ENCODE measurements at places on chromosomes 3 and 15. TPM values are rescaled to one million over a fixed set of nuclear protein-coding genes. Genes with fewer than 3 reads are reported as not detected.

- no peak for DNase-seq
Observed at GRCh38 chr3:61132062-61132461, 119.2 kb downstream of the FHIT start.

- no peak for DNase-seq
Observed at GRCh38 chr15:22942877-22943276, 37.3 kb downstream of the CYFIP1 start.

The SERINC4 gene
- not detected for total RNA-seq

The RAD51 gene
- 10.5 TPM for total RNA-seq

DNA sequence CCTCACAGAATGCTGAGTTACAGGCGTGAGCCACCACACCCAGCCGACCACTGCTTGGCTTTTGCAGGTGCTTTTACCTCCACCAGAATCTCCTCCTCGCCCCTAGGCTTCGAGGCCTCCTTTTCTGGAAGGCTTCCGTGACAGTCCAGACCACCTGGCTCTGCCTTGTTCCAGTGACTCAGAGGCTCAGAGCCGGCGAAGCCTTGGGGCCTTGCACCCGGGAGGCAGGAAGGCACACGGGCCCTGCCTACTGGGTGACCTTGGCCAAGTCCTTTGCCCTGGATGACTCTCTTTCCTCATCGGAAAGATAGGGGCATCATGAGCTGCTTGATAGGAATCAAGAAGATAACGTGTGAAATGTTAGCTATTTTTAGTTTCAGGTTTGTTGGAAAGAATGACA lies 31.3 kb upstream of the FURIN start:
- DNase-seq: no peak

DNA sequence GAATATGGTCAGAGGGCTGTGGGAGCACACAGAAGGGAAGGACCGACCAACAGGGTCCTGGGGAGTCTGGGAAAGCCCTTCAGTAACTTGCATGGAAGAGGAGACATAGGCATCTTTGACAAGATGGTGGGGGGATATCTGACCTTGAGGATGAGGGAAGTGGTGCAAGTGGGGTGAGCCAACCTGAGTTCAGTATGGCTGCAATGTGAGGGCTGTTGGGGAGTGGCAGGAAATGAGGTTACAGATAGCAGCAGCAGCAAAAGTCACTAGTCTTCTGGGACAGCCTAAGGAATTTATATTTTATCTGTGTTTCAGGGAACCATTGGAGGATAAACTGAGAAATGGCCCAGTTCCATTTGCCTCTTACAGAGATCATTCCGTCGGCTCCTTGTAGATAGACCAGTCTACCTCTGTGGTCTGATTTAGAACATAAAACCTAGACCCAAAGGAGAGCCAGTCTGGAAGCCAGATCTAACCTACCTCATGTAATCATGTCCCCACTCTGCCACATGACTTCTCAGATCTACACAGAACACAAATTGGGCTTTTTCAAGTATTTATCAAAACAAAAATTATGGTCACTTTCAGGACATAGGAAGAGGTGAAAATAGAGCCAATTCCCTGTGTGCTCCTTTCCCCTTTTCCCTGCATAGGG lies 75.6 kb downstream of the ST6GAL1 start:
- no peak for DNase-seq

DNA sequence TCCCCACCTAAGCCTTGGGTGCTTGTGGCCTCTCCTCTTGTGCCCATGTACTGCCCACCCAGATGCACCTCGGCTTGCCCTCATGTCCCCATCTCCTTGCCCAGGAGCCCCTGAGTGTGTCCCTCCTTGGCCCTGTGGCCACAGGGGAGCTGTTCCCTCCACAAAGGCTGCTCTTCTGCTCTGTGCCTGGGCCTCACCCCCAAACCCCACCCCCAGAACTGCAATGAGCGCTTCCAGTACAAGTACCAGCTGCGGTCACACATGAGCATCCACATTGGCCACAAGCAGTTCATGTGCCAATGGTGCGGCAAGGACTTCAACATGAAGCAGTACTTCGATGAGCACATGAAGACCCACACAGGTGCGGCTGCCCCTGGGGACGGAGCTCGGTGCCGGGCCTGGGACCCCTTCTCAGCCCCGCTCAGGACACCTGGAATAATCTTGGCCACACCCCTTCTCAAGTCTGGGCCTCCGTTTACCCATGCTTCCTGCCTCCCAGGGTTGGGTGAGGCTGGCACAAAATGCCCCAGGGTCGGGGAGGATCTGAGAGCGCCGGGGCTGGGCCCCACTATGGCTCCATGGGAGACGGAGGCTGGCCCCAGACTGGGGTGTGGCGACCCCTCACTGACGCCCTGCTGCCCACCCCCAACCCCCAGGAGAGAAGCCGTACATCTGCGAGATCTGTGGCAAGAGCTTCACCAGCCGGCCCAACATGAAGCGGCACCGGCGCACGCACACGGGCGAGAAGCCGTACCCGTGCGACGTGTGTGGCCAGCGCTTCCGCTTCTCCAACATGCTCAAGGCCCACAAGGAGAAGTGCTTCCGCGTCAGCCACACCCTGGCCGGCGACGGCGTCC lies 10.3 kb downstream of the ZBTB47 start:
- no peak for DNase-seq

The GRK7 gene
- not detected for total RNA-seq

The LEKR1 gene
- 1.6 TPM for total RNA-seq

DNA sequence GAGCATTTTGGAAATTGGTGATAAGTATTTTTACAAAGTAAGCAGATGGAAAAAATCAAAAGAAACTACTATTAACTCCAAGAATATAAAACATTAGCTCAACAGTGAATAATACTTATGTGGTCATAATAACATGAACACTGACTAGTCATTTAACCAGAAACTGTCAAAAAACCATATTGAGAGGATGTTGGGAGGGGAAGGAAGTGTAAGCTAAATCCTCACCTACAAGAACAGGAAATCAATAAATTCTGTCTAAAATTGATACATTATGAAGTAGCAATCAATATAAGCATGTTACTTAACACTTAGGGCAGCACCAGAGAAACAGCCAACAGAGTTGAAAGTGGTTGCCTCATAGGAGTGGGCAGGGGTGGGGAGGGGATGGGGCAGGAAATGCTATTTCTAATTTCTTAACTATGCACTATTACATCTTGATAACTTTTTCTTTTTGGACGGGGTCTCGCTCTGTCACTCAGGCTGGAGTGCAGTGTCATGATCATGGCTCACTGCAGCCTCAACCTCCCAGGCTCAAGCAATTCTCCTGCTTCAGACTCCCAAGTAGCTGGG lies 41.7 kb downstream of the CCR3 start:
- no peak for DNase-seq

DNA sequence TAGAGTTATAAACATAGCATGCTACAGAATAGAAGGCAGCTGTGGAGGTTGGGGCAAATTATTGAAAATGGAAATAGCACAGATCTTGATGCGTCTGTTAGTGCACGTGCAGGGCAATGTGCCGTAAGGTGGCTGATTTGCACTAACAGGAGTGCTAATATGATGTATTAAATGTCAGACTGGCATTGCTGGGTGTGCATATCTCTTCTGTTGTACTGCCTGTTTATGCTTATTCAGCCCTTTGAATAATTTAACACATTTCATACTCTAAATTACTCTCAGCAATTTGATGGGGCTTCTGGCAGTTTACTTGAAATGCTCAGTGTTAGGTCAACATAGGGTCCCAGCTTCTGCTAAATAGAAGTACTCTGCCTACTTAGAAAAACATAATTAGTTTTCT lies 395.6 kb downstream of the MCTP2 start:
- no peak for DNase-seq

DNA sequence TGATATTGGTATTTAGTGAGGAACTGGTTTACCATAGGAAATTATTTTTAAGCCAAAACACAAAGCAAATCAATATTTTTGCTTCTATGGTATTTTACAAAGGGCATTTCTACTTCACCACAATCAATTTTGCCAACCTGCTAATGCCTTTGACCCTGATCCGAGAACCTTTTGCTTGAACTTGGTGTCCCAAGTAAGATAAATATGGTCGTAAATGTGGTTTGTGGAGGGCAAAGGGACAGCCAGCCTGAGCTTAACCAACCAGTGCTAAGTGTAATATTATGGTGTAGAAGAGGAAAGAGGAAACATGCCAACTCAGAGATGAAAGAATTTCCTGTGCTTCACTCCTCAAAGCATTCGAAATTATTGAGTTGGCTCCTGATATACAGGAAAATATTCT lies 148.4 kb downstream of the C3orf38 start:
- no peak for DNase-seq

GRCh38 chr15:75895731-75896130 lies 7.9 kb upstream of the FBXO22 start:
- no peak for DNase-seq

The GCNT3 gene
- total RNA-seq: 1.6 TPM

- peak; percentile 90 for DNase-seq
Observed at GRCh38 chr3:27521179-27521871, 37.1 kb upstream of the SLC4A7 start.

GRCh38 chr15:74750751-74751150 lies 2.1 kb downstream of the CYP1A2 start:
- DNase-seq: no peak

The LRRC49 gene
- 6.5 TPM for total RNA-seq

DNA sequence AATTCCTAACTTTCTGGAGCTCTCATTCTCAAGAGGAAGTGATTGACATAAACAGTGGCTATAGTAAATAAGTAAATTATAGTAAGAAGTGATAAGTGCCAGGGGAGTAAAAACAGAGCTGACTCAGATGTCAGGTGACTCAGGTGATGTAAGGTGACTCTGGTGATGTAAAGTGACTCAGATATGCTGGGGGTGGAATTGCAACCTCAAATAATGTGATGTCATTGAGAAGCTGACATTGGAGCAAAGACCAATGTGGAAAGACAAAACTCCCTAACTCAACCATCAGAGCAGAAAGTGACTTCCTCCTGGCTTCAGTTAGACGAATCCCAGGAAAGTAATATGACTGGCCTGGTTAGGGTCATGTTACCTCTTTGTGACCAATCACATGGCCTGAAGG lies 144.2 kb upstream of the SNTN start:
- peak; percentile 43 for DNase-seq

GRCh38 chr3:36846406-36846805 lies 82.1 kb upstream of the DCLK3 start:
- DNase-seq: no peak

- no peak for DNase-seq
Observed at GRCh38 chr3:172031996-172032395, 7.4 kb upstream of the FNDC3B start.

GRCh38 chr3:130374033-130374432 lies 28.6 kb downstream of the COL6A5 start:
- no peak for DNase-seq

DNA sequence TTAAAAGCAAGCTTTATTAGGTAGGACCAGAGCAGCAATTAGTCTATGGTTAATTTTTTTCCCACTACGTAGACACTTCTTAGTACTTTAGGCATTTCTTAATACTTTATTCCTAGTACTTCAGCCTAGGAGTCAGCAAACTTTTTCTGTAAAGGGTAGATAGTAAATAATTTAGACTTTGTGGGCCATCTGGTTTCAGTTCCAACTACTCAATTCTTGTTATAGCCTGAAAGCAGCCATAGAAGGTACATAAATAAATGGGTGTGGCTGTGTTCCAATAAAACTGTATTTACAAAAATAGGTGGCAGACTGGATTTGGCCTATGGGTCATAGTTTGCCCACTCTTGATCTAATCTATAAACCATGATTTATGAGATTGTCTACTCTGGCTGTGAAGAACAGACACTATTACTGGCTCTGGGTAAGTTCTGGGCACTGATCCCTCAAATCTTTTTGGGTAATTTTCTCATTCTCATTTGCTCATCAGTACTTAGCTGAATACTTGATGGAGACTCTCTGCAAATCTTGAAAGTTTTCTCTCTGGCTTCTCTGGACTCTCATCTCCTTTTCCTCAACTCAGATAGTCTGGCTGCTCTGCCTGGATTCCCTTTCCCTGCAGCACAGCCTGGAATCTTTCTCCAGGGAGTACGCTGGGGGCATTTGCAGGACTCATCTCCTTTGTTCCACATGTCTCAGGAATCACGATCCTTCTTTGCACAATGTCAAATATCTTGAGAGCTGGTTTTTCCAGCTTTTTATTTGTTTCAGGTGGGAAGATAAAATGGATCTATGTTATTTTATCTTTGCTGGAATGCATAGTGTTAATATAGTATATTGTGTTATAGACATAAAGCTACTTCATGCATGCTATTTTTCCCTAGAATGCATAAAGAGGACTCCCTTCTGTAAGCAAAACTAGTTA lies 524.8 kb upstream of the TBL1XR1 start:
- DNase-seq: peak; percentile 47

The AHSG gene
- total RNA-seq: not detected

GRCh38 chr3:179716811-179717210 lies 64.0 kb downstream of the USP13 start:
- peak; percentile 66 for DNase-seq

GRCh38 chr15:75178938-75179745 lies 22.5 kb upstream of the C15orf39 start:
- DNase-seq: no peak

The HYPK gene
- total RNA-seq: 20.9 TPM

GRCh38 chr15:36756707-36757106 lies 177.3 kb downstream of the CDIN1 start:
- no peak for DNase-seq

The WDR6 gene
- total RNA-seq: 27.0 TPM

The SAMMSON gene
- not detected for total RNA-seq

The UACA gene
- total RNA-seq: 43.0 TPM

DNA sequence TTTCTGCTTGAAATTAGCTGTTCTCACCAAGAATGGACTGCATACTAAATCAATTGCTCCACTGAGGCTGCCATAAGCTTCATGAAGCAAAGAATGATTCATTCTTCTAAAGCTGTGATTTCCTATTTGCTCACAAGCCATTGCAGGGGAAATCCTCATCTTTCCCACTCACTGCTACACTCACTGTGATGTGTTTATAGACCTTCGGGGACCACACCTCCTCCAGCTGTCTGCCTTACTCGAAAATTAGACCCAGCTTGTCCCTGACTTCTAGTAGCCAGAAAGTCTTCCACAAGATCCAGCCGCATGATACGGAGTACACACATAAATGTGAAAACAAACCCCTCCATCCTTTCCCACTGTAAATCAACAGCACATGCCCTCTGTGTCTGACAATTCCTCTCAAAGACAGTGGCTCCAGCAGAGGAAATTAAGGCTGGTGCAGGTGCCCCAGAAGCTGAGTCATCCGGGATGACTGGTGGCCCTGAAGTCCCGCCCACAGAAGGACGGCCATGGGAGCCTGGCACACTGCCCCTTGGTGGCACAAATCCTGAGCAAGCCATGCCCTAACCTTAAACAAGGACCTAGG lies 172.0 kb downstream of the STT3B start:
- peak; percentile 76 for DNase-seq

The ZWILCH gene
- total RNA-seq: 53.5 TPM

The CFAP100 gene
- not detected for total RNA-seq

GRCh38 chr3:127747751-127748521 lies 74.4 kb downstream of the MGLL start:
- peak; percentile 96 for DNase-seq

Measured in M059J (cell line).